NCI-H1417 treated with DMSO at 0.1 percent for 48 hours (cell line): ENCODE measurements at places on chromosomes 4 and X.

GRCh38 chr4:52107745-52108144, 56.6 kb downstream of the SPATA18 start:
- no peak for DNase-seq

- no peak for DNase-seq
These were observed 607.3 kb downstream of the ANKRD50 start for GRCh38 chr4:124105212-124105611.

GRCh38 chr4:184930026-184930425, 88.3 kb upstream of the HELT start:
- no peak for DNase-seq

- DNase-seq = no peak
These were observed 27.8 kb upstream of the MSANTD1 start for GRCh38 chr4:3221184-3221494.

GRCh38 chrX:119503484-119503861, 35.2 kb downstream of the SLC25A5 start:
- DNase-seq = no peak

- DNase-seq = no peak
These were observed 32.0 kb upstream of the SMIM10L2A start for GRCh38 chrX:135389717-135390116.

- no peak for DNase-seq
These were observed 133.2 kb downstream of the TLL1 start for GRCh38 chr4:166006217-166006616.

DNA sequence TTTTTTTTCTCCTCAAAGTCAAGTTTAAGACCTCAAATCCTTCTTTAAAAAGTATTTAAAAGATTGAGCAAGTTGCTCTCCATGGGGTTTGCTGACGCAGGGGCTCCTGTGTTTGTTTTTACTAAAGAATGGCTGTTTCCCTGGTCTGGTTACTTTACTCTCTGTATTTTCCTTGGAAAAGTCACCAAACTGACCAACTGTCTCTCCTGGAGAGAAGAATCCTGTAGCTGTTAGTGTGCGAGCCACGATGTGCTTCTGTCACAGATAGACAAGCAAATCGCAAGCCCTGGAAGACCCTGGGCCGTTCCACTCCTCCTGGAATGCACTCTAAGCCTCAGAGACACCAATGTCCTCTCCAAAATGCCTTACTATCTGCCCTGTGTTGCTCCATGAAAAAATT, 212.1 kb downstream of the CHIC2 start:
- DNase-seq = no peak

- no peak for DNase-seq
These were observed 42.5 kb downstream of the LRBA start for GRCh38 chr4:150972592-150972991.
